Pancreas (tissue), 10 donors: ENCODE measurements at places on chromosomes 1 and 21. TPM values are rescaled to one million over a fixed set of nuclear protein-coding genes. Genes with fewer than 3 reads are reported as not detected.
A peak's percentile ranks its signal among the peaks of the same experiment; 100 is the strongest.

GRCh38 chr21:26070121-26070520 is 100.4 kb downstream of the APP start:
- DNase-seq, result no peak

GRCh38 chr1:198018529-198018928 is 101.4 kb downstream of the LHX9 start:
- no peak for DNase-seq

DNA sequence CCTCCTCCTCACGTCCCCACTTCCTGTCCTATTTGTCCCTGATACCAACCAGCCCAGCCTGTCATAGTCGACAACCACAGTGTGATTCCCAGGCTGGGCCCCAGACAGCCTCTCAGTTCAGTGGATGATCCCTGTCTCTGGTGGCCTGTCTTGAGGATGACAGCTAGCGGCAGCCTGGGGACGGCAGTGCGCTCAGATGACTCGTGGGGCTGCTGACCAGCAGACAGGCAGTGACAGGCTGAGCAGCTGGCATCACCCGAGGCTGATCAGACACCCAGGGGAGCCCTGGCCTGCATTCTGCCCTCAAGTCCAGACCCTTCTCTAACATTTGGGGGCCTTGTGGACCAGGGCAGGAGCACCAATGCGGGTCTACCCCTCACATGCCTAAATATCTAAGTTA is 21.0 kb downstream of the NKAIN1 start:
- DNase-seq, result no peak

GRCh38 chr1:227728892-227729143 is 6.3 kb downstream of the JMJD4 start:
- no peak for DNase-seq

DNA sequence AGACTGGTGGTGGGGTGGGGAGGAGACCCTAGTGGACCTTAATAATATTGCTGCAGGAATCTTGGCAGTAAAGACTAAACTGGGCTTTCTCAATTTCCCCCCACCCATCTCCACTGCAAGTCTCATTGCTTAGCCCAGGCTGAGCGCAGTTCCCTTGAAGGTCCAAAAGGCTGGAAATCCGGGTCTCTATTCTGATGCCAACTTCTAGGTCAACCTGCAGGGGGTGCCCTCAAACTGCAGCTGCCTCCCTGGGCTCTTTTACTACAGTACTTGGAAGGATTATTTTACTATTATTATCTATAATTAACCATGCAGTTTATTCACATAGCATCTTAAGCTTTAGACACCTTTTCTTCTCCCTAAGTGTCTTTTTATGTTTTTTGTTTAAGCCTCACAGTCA is 85.4 kb upstream of the WARS2 start:
- no peak for DNase-seq

DNA sequence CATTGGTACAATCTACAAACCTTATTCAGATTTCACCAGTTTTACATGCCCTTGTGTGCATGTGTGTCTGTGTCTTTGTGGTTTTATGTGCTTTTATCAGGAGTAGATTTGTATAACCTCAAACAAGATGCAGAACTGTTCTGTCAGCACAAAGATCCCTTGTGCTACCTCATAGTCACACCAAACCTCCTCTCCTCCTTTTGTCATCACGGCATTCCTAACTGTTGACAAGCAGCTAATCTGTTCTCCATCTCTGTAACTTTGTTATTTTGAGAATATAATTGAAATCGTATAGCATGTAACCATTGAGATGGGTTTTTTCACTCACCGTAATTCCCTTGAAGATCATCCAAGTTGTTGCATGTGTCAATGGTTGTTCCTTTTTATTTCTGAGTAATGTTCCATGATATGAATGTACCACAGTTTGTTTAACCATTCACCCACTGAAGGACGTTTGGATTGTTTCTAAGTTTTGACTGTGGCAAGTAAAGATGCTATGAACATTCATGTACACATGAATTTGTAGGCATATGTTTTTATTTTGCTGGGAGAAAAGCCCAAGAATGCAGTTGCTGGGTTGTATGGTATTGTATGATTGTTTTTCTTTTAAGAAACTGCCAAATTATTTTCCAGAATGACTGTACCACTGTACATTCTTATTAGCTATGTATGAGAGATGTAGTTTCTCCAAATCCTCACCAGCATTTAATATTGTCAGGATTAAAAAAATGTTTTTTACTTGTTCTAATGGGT is 78.1 kb upstream of the B3GALT2 start:
- DNase-seq, result no peak

DNA sequence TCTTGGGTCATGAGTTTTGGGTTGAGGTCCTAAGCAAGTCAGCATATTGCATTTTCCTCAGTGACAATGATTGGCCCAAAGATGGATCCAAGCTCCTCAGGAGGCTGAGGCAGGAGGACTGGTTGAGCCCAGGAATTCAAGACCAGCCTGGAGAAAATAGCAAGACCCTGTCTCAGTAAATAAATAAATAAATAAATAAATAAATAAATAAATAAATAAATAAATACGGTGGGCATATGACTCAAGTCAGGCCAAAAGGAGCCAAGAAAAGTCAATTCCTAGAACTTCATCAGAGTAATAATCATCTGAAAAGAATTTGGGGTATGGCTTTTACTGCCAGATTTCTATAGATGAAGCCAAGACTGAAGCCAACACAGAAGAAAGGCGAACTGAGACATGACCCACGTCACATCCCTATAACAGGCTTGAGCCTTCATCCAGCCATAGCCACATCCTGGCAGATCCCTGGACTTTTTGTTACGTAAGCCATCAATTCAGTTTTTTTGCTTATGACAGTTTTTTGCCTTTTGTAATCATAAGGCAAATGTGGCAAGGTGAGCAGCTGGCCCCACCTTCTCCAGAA is 88.5 kb upstream of the NFASC start:
- DNase-seq, result no peak

- no peak for DNase-seq
Observed at GRCh38 chr1:69833536-69833935, 265.8 kb downstream of the LRRC7 start.

DNA sequence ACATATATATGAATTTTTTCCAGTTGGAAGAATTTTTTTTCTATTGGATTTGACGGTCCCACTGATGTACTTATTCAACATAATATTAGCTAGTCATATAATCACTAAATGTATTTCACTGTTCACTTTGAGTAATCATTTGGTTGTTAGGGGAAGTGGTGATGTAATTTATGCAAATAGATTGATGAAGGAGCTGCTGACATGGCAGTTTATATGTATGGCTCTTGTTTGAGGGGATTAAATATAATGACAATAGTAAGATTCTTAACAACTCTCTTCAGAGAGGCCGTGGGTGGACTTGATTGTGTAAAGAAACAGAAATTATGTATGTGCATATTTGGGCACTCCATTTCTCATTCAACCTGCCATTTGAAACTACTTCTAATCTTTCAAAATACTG is 653.6 kb upstream of the ADGRL4 start:
- DNase-seq, result no peak

DNA sequence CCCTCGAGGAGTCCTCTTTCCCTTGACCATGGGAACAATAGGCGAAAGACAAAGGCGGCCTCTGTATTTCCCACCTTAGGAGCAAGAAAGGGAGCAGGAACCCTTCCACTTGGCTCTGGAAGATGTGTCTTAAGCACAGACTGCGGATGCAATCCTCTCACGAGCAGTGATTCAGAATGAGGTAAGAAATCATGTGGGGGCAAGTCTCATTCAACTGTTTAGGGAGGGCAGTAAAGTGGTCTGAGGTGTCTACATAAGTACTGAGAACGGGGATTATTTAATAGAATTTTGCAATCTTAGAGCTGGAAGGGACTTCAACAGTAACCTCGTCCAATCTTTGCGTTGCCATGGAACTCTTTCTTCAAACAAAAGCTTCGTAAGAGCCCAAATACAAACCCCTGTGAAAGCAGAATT is 1.6 kb upstream of the DYRK3 start:
- no peak for DNase-seq

GRCh38 chr1:22607154-22607553 is 29.3 kb upstream of the C1QA start:
- DNase-seq, result no peak

DNA sequence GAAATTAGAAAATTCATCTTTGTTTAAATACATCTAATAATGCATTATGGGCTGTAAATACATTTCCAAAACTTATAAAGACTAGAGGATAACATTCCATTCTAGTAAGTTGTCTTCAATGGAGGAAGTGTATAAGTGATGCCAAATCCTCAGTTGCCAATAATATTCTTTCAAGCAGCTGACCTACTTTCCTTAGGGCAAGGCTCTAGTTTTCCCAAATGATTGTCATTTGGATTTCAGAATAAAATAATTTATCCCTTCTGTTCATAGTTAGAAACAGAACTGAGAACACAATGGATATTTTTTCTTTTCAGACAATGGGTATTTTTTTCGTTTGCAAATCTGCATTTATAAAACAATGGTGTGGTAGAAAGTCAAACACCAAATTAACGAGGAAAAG is 354.9 kb upstream of the ADAMTS5 start:
- DNase-seq, result no peak

DNA sequence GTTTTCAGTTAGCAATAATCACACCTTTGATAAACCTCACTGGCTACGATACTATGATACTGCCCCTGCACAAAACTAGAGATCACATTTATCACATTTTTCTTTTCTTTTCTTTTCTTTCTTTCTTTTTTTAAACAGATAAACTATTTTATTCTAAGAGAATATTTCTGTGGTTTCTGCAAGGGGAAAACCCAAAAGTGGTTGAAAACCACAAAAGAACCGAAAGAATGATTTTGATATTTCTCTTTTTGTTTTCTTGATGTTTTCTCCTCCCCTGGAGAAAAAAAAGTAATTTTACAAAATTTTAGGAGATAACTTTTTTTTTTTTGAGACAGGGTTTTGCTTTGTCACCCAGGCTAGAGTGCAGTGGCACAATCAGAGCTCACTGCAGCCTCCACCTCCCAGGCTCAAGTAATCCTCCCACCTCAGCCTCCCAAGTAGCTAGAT is 18.4 kb upstream of the FRRS1 start:
- DNase-seq, result no peak

GRCh38 chr1:61163355-61163754 is 81.0 kb downstream of the NFIA start:
- no peak for DNase-seq

GRCh38 chr1:208421486-208421885 is 177.3 kb upstream of the PLXNA2 start:
- no peak for DNase-seq

DNA sequence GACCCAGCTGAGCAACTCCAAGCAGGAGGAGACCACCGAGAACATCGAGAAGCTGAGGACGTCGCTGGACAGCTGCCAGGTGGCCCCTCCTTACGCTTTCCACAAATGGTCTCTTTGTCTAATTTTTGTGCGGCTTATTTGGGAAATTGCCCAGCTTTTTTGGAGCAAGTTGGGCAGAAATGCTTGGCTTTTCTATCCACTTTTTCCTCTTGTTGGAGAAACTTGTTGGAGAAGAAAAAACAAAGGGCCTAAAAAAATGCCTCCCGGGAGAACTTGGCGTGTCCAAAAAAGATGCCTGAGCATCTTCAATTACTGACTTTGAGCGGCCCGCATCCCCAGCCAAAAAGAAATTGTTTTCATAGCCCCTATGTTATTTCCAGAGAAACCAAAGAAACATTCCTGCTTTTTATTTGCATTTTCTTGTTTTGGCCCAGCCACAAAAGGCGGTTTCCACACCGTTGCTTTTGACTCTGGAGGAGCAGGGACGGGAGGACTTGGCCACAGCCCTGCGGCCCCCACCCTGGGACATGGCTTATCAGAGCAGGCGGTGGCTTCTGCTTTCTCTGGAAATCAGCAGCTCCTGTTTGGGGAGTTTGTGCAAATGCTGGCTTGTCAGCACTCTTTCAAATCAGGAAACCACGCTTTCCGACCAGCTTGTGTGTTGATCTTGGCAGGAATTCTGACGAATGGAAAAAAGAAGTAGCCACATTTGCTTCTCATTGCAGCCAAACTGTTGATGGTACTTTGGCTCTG is 81.2 kb upstream of the EFHD2 start:
- peak; percentile 60 for DNase-seq

The TNNT2 gene
- 2.4 TPM for polyA plus RNA-seq

The SPATA21 gene
- polyA plus RNA-seq, result 0.77 TPM

The BLACAT1 gene
- not detected for polyA plus RNA-seq

The CREB3L4 gene
- polyA plus RNA-seq, result 13.3 TPM

The GPR3 gene
- polyA plus RNA-seq, result 0.30 TPM

The NFASC gene
- polyA plus RNA-seq, result 7.4 TPM

The C1orf198 gene
- polyA plus RNA-seq, result 19.4 TPM

The FAM167B gene
- polyA plus RNA-seq, result 11.6 TPM
